Stimulated activated CD8-positive, alpha-beta memory T cell treated with anti-CD3 and anti-CD28 coated beads, Interleukin-15, amount 100 ng/mL, for 4 hours (primary cell): ENCODE measurements at places on chromosomes 5 and 9.

- no peak for DNase-seq
Measured at GRCh38 chr5:132458651-132459030, 31.9 kb downstream of the IRF1 start.

- DNase-seq, result no peak
Measured at GRCh38 chr5:132254321-132254977, 3.0 kb upstream of the PDLIM4 start.

- DNase-seq, result no peak
Measured at GRCh38 chr5:116035123-116035522, 2.9 kb downstream of the ARL14EPL start.

DNA sequence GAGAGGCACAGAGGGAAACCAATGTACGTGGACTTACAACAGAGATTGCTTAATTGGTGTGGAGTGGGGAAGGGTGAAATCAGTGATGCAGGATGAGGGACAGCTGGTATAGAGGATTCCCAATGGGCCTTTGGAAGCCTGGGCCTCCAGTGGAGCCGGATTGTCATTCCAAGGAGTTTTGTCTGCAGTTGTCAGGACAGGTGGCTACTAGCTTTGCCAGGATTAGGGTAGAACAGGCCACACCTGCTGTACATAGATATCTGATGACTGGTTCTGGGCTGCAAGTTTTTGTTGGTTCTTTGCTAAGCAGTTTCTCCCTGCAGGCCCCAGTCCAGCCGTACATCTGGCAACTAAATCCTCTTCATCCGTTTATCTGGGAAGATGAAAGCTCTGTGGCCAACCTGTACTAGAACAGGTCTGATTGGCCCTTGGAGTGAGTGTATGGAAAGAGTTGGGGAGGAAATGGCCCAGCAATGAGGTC is 4.2 kb downstream of the SKP2 start:
- no peak for DNase-seq

GRCh38 chr5:132289097-132289496 is 5.1 kb upstream of the SLC22A4 start:
- DNase-seq, result no peak

- DNase-seq, result no peak
Measured at GRCh38 chr5:100855295-100855694, 47.8 kb downstream of the ST8SIA4 start.

DNA sequence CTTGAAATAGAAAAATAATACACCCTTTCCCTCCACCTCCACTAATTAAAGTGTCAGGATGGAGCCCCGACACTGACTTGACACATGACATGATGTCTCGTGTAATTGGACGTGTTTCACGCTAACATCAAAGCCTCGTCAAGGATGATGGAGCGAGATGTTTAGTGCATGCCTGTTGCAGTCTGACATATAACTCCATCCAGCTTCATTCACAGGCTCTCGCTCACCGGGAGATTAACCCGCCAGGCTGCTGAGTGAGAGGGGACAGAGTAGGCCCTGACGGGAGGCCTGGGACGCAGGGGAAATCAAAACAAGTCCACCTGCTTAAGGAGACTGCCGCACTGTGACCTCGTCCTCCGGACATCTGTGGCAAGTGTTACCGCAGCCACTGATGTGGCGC is 263.5 kb downstream of the SLIT3 start:
- no peak for DNase-seq

GRCh38 chr9:122695696-122696095 is 20.8 kb downstream of the OR1L3 start:
- no peak for DNase-seq

DNA sequence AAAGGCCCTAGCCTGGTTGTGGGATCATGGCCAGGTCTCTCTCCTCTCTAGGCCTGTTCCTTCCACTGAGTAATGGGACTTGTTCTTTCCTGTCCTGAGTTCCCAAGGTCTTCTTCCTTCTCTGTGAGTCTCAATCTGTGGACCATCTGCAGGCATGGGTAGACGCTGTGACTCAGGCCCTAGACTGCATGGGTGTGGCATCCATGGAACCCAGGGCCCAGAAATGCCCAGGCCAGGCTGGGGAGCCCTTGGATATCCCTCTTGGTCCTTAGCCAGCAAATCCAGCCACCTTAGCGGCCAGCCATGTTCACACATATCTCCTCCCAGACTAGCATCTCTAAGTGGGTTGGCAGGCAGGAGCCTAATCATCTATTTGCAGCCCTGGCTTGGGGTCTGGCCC is 2.3 kb upstream of the ACSL6 start:
- DNase-seq, result no peak

DNA sequence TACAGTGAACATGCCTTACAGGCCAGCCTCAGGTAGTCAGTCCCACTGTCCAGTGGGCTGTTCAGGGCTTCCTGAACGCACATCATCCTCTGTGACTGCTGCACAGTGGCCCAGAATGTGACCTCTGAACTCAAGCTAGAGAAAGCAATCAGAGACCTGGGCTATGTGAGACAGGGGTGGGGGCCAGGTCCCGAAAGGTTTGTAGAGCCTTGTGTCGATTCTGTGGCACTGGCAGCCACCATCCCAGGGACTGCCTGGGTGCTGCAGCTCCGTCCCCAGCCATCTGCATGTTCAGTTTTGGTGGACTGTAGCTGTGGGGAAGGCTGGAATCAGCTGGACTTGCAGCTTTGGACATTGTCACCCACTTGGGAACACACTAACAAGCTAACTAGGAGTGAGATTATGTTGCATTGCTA is 47.7 kb downstream of the MVB12B start:
- DNase-seq, result no peak

- DNase-seq, result no peak
Measured at GRCh38 chr9:108756746-108757490, 98.9 kb downstream of the ACTL7B start.

DNA sequence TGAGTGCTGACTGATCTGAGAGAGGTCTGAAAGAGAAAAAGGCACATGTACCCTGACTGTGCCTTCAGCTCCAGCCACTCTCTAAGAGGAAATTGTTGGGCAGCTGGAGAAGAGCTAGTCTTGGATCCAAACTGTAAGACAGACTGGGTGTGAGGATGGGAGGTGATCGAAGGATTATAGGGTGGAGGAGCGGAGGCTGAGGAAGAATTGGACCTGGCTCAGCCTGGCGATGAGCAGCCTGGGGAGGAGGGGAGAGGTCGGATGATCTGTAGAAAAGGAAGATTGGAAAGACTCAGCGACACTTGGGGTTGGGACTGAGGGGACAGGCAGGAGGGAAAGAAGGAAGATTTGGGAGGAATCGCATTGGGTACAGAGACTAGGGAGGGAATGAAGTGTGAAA is 98.6 kb upstream of the SLC25A48 start:
- no peak for DNase-seq

DNA sequence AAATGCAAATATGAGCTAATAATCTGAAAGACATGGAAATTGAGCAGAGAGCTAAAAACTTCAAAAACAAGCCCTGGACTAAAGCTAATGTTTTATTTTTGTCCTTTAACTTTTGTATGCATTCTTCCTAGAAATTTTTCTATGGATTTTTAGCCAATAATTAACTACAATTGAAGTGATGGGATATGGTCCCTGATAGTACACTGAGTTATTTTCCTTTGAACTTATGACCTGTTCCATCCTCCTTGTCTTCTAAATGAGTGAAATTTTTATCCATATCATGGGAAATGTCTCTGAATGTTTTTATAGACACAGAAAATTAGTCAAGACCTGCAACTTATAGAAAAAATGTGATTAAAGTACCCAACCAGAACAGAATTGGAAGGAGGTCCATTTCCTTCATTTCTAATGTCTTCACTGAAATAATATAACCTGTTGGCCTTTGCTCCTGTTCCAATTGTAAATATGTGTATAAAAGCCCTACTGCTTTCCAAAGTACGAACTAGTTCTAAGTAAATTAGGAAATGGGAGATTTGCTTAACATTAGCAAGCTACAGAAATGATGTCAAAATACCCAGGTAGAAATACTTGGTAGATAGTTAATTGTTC is 11.3 kb upstream of the ERAP2 start:
- no peak for DNase-seq

GRCh38 chr9:89473762-89474469 is 24.0 kb downstream of the SEMA4D start:
- no peak for DNase-seq

GRCh38 chr5:1317921-1318565 is 23.2 kb upstream of the TERT start:
- DNase-seq, result no peak

- no peak for DNase-seq
Measured at GRCh38 chr9:1434052-1434767, 384.1 kb downstream of the DMRT2 start.

GRCh38 chr9:18504707-18505106 is 30.8 kb downstream of the ADAMTSL1 start:
- no peak for DNase-seq

DNA sequence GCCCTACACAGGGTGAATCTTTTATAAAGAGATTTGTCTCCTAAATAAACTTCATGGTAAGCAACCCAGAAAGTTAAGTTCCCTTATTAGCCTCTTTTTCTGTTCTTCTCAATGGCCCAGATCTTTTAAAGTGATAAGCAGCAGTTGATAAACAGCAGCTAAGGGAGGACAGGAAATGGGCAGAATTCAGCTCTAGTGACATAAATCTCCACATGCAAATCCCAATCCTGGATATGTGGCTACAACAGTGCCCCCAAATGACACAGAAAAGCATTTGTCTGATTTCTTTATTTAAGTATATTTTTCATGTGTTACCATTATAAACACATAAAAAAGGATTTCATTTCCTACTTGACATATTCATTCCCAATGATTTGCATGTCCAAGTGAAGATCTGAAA is 199.0 kb downstream of the DTWD2 start:
- DNase-seq, result no peak

DNA sequence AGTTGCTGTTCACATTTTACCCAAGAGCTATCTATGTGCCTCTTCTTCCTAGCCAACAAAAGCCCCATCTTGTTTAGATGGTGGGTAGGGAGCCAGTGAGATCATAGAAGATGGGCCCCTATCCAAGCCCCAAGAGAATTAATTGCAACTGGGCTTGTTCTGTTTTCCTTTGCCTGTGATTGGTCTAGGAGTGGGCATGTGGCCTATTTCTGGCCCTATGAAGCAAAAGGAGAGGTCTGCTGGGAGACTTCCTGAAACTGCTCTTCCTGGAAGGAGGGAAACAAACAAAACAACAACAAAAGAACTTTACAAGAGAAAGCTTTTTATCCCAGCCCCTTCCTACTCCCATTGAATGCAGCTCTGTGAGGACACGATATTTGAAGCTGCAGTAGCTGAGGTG is 32.5 kb upstream of the ALDOB start:
- DNase-seq, result no peak

- DNase-seq, result no peak
Measured at GRCh38 chr5:95892784-95893354, 68.8 kb downstream of the ELL2 start.

DNA sequence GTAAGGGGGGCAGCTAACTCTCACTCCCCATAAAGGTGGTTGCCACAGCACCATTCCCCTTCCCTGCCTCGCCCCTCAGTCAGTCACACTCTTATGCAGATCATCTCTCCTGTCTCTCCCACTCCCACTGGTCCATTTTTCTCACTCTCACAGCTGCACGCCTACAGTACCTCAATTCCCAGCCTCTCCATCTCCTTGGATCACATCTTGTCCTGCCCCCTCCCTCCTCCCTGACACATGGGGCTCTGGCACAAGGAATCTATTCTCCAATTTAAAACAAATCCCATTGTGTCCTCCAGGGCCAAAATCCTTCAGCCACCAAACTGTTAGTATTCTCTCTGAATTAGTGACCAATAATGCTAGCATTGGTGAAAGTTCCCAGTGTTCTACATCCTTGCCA is 114.4 kb downstream of the AUH start:
- DNase-seq, result no peak

- no peak for DNase-seq
Measured at GRCh38 chr5:40882291-40882690, 27.0 kb upstream of the C7 start.

DNA sequence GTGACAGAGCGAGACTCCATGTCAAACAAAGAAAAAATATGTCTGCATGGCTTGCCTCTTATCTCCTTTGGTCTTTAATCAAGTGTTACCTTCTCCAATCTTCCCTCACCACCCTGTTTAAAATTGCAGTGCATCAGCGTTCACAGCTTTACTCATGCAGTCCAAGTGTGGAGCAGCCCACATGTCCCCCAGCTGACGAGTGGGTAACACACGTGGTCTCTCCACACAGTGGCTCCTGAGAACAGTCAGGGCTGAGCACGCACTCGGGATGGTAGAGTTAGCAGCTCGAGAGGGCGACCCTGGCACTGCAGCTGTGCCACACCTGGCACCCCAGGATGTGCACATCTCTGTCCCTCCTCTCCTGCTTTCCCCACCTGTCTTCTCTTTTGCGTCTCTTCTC is 25.9 kb upstream of the CFAP157 start:
- DNase-seq, result no peak

- no peak for DNase-seq
Measured at GRCh38 chr5:164191240-164191639, 685.8 kb downstream of the MAT2B start.

GRCh38 chr5:57406641-57407040 is 76.0 kb downstream of the ACTBL2 start:
- no peak for DNase-seq

DNA sequence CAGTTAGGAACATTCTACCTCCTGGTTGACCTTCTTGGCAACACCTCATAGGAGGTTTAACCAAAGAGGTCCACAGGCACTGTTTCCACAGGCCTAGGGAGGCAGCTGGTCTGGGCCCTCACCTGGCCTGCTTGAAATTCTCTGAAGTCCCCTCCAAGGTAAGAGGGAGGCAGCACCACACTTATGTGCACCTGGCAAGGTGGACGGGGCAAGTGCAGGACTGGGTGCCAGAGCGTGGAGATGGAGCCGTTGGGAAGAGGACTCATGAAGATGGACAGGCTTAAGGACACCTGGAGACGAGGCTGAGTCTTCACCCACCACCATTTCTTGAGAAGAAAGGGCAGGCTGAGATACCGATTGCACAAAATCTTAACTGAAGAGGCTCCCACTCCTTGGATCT is 6.6 kb upstream of the BARHL1 start:
- no peak for DNase-seq

- DNase-seq, result no peak
Measured at GRCh38 chr9:545480-545879, 296.0 kb upstream of the DMRT1 start.

DNA sequence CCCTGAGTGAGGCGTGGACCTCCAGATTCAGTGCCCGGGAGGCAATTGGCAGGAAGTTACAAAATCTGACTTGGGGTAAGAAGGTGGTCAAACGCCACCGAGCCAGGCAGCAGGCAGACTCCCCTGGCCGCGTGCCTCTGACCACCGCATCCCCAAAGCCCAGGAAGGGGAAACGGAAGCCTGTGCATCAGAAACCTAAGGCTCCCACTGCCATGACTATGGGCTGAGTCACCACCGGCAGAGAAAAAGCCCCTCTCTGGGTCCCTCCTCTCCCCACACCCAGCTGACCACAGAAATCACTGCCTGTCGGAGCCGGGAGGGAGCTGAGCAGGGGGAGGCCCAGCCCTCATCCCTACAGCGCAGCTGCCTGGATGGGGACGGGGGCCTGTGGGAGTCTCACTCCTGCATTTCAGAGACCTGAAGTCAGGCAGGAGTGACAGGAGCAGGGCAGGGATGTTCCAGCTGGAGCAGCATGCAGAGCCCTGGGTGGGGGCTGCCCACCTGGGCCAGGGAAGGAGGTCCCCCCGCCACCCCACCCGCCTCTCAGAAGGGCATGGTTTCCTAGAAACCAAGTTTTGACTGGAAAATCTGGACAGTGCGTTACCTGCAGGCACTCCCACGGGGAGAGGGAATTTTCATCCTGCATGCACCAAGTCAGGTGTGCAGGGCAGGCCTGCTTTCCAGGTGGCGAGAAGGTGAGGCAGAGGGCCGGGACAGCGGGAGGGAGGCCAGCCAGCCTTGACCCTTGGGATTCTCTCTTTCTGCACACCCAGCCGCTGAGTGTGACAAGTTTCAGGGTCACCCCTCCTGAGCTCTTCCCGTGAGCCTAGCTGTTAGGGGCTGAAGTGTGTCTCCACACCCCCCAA is 68.2 kb downstream of the LRSAM1 start:
- peak; percentile 16 for DNase-seq

- no peak for DNase-seq
Measured at GRCh38 chr9:92138157-92138959, 23.1 kb upstream of the SPTLC1 start.
